ENCODE measurements at places on chromosomes 4 and X. TPM values are rescaled to one million over a fixed set of nuclear protein-coding genes. Genes with fewer than 3 reads are reported as not detected.

EMD gene
- 85.5 TPM for total RNA-seq

GRCh38 chr4:24912252-24913118 lies at the start of gene CCDC149:
CCDC149 (minus strand) TSS chr4:24913042; CDS start chr4:24912864, 178 bp downstream.
- peak within 1 kb of the TSS; percentile 68 for H3K4me3 ChIP-seq
- peaks cover 24% of the 10 kb centered on the region for H3K27me3 ChIP-seq
- H3K36me3 ChIP-seq: peaks cover 2% of the 10 kb centered on the region

- H3K4me3 ChIP-seq: no peak overlapping the region
- H3K27ac ChIP-seq: no peak overlapping the region
- DNase-seq: no peak
- no peaks in the 10 kb centered on the region for H3K36me3 ChIP-seq
- no peaks in the 10 kb centered on the region for H3K4me1 ChIP-seq
These were observed 6.0 kb downstream of the BGN start for GRCh38 chrX:153500676-153501280.

DNA sequence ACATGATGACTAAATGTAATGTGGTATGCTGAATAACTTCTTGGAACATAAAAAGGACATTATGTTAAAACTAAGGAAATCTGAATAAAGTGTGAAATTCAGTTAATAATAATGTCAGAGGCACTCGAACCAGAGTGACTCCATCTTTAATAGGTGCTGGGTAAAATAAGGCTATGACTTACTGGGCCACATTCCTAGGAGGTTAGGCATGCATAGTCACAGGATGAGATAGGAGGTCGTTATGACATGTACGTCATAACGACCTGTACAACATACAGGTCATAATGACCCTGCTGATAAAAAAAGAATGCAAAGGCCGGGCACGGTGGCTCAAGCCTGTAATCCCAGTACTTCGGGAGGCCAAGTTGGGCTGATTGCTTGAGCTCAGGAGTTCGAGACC lies 28.9 kb upstream of the OPHN1 start:
- no peak overlapping the region for H3K27ac ChIP-seq
- H3K27me3 ChIP-seq: no peaks in the 10 kb centered on the region
- no peaks in the 10 kb centered on the region for H3K36me3 ChIP-seq
- no peaks in the 10 kb centered on the region for H3K4me1 ChIP-seq
- no peak for DNase-seq

DNA sequence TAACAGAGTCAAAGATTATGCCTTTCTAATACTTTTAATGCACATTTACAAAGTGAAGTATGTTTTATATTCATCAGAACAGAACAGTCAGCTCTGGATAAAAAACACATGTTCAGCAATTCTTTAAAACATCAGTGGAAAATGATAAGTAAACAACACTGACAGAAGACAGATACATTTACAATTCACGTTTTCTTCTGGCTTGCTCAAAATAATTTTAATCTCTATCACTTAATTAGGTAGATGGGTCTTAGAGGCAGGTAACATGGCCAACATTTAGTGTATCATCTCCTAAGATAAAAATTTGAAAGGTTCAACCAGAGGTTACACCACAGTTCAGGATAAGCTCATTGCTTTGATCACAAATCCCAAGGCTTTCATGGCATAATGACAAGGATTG lies 156.8 kb upstream of the MAB21L2 start:
- no peak for DNase-seq
- no peaks in the 10 kb centered on the region for H3K27me3 ChIP-seq
- no peak overlapping the region for H3K4me3 ChIP-seq

DNA sequence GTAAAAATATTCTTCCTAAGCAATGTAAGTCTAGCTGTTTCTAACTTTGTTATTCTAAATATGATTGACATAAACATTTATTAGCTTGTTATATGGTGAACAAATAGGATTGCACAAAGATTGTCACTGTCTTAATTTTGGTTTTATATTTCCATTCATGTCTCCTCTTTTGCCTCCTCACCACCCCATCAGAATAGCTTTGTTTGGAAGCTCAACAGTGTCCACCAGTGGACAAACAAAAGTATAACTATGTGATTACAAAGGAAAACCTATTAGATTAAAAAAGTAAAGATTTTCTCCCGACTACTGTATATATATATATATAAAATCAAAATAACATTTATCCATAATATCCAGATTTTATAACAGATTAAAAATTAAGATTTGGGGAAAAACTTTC lies 468.2 kb downstream of the ZIC3 start:
- DNase-seq: no peak
- H3K27me3 ChIP-seq: peaks cover 2% of the 10 kb centered on the region
- no peak overlapping the region for H3K27ac ChIP-seq
- no peaks in the 10 kb centered on the region for H3K4me1 ChIP-seq
